Stimulated activated CD4-positive, alpha-beta T cell treated with anti-CD3 and anti-CD28 coated beads, Interleukin-12 subunit alpha, Interleukin-12 subunit beta, amount 100 ng/mL, for 24 hours (primary cell): ENCODE measurements at places on chromosomes 3 and 15.

- DNase-seq: no peak
Measured at GRCh38 chr15:52922871-52923270, 132.7 kb upstream of the ONECUT1 start.

DNA sequence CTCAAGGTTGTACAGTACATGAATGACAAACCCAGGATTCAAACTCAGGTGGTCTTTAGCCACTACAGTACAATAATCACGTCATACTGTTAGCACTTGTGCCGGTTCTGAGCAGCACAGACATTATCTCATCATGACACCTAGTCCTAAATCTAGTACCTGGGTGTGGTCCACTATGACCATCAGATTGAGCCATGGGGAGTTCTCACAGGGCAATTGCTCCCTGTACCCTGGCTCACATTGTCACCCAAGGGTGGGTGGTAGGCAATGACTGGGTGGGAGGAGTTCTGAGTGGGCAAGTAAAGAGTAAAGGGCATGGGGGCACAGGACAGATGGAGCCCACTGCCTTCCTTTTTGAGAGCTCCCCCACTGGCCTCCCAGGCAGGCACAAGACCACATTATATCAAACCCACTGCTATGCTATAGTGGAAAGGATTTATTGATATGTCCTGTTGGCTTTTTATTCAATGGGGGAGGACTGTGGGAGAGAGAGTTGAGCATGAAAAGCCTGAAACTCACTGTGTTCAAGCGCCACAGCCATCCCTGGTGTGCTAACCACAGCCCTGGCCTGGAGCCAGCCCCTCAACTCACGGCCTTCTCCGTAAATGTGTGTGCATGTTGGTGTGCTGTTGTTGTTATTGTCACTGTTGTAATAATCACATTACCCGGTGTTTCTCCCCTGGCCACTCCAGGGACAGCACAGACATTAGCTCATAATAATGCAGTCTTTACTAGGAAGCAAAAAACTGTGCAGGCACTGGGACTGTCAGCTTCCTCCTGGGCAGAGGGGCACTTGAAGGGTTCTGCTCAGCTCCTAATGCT is 27.3 kb downstream of the ADCY5 start:
- DNase-seq: no peak

DNA sequence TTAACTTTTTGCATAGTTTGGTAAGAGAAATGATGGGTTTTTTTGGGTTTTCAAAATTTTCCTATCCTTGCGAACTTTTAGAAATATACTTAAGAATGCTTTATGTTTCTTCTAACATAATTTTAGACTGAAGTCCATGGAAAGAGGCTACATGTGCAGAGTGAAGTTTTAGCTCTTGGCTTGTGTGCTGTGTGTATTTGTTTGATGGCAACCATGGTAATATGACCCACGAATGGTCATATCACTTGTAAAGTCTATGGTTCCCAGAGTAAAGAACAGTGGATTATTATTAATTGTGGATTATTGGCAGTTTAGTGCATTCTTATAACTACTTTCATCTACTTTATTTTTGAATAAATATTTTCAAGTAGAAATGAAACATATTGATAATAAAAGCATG is 124.0 kb upstream of the GOLGA6L4 start:
- no peak for DNase-seq

GRCh38 chr3:62550439-62550838 is 177.1 kb upstream of the FEZF2 start:
- no peak for DNase-seq

DNA sequence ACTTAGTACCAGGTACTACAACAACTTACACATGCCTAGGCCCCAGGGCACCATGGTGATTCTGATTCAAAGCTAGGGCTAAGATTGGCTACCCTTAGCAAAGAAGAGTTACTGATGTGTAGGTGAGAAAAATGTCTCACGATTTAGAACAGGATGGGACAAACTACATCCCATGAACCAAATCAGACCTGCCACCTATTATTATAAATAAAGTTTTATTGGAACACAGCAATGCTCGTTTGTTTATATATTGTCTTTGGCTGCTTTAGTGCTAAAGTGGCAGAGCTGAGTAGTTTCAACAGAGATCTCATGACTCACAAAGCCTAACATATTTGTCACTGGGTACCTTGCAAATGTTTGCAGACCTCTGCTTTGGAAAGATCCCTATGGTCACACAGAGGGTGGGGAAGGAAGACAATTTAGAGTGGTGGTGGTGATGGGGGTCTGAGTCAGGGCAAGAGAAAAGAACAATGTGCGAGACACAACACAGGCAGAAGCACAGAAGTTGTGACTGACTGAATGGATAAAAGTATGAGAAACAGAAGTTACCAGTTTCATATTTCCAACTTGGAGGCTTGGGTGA is 770.6 kb upstream of the CFAP20DC start:
- no peak for DNase-seq

DNA sequence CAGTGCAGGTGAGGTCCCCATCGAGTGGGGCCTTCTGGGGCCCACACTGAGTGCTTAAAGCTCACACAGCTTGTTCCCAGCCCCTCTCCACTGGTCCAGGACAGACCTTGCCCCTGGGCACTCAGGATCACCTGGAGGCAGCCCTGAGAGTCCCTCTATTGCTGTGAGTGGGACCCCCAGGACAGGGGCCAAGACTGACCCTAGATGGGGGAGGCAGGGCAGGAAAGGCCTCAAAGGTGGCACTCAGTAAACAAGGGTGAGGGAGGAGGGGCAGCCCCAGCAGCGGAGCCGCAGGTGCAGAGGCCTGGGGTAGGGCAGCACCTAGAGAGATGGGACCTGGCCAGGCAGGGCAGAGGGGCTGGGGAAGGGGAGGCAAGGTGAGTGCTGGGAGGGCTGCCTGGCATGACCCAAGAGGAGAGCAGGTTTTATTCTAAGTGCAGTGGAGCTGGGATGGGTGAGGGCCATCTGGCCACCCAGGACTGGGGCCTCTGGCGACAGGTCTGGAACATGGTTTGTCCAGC is 27.9 kb downstream of the CFAP100 start:
- no peak for DNase-seq

DNA sequence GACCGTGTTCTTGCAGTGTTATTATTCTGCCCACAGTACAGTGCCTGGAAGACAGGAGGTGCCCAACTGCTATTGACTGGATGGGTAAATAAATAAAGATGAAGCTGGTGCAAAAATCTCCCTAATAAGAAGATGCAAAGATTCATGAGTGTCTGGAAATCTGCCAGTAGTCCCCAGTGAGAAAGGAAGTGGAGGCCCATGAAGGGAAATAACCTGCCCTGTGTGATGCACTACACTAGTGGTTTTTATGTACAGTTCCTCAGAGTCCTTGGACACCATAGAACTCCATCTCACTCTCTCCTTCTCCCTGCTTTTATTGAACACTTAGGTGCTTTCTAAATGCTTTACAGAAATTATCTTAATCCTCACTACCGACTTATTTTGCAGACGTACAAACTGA is 8.3 kb upstream of the SUCLG2 start:
- no peak for DNase-seq
